Kidney (tissue), 22 donors: ENCODE measurements at places on chromosomes 4 and X. TPM values are rescaled to one million over a fixed set of nuclear protein-coding genes. Genes with fewer than 3 reads are reported as not detected.

PGK1 gene
- 471 TPM for polyA plus RNA-seq

EOLA1 gene
- 39.0 TPM for polyA plus RNA-seq

CXCL11 gene
- not detected for polyA plus RNA-seq

RPS6KA3 gene
- 9.9 TPM for polyA plus RNA-seq

ADH7 gene
- polyA plus RNA-seq: not detected

SMARCA1 gene
- polyA plus RNA-seq: 20.0 TPM

TLR1 gene
- polyA plus RNA-seq: 1.8 TPM

S100P gene
- not detected for polyA plus RNA-seq

CDS1 gene
- polyA plus RNA-seq: 13.5 TPM

UGT2B17 gene
- not detected for polyA plus RNA-seq

AIFM1 gene
- polyA plus RNA-seq: 255 TPM

GRK4 gene
- 4.3 TPM for polyA plus RNA-seq

ANOS1 gene
- 0.69 TPM for polyA plus RNA-seq

HGFAC gene
- 0.86 TPM for polyA plus RNA-seq
